Right kidney (tissue), 9 donors: ENCODE measurements at places on chromosomes 1 and 21.
A peak's percentile ranks its signal among the peaks of the same experiment; 100 is the strongest.

DNA sequence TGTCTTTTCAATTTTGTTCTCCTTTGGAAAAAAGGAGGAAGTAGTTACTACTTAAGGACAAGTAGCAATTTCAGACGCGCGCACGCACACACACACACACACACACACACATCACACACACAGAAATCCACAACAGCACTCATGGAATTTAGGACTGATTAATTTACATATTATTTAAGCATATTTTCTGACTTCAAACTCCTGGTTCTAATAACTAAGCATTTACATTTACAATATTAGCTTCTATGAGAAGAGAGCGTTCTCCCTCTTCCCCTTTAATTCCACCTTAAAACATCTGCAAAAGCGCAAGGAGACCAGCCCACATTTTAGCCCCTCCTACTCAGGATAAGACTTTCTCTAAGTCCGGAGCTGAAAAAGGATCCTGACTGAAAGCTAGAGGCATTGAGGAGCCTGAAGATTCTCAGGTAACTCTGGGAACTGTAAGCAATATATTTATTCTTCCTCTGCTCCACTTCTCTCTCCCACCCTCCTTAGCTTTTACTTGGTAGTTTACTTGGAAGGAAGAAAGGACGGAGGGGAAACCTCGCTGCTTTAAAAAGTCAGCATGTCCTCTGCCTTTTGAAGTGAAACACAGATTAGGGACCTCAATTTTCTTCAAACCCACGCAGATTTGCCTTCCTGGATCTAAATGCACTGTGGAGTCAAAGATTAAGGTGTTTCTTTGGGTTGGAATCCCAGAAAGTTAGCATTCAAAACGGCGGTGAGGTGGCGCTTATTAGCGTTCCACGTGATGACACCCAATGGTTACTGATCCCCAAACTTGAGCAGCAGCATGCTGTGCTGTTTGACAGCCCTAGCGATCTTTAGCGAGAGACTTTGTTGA is at the start of gene PLA2G4A:
TSS of gene PLA2G4A (plus strand) at position 339 of the 844 bp plus-strand sequence. CDS start 25,406 bp downstream, outside the sequence.
- peak; percentile 46 for DNase-seq

GRCh38 chr1:223684488-223684792 is 18.9 kb upstream of the CAPN8 start:
- no peak for DNase-seq

GRCh38 chr1:46188295-46189030 is 9.8 kb downstream of the POMGNT1 start:
- no peak for DNase-seq

DNA sequence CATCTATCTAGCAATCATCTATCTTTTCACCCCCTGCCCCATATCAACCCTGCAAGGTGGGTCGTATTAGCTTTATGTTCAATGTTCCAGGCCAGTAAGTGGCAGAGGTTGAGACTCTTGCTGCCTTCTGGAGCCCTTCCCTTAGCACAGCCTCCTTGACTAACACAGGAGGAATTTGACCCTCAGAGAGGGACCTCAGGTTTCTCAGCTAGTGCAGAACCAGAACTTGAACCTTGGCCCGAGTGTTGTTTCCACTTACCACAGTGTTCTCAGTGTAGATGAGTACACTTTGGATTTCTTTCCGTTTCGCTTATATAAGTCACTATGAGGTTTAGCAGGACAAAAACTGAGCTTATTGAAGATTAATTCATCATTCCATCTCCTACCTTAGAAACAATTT is 11.1 kb upstream of the ATF3 start:
- DNase-seq = no peak

DNA sequence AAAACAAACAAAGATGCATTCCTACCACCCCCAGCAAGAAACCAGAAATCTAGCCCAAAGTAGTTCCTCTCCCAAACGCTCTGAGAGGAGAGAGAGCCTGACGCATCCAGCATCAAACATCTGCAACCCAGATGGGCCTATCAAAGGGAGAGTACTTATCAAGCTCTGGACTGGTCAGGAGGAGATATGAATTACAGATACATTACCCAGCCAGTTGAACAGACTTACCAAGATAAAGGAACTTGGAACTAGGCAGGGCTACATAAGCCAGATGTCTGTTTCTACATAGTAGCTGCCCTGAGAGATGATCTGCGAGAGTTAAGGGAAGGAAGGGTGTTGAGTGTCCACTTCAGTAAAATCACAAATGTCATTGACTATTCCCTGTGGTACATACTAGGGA is 138.4 kb downstream of the PAPPA2 start:
- no peak for DNase-seq
